Fibroblast of skin of right biceps (primary cell): ENCODE measurements at places on chromosomes 2 and 18.
A peak's percentile ranks its signal among the peaks of the same experiment; 100 is the strongest.

GRCh38 chr2:147122944-147123343 lies 721.9 kb upstream of the ACVR2A start:
- no peak for DNase-seq

DNA sequence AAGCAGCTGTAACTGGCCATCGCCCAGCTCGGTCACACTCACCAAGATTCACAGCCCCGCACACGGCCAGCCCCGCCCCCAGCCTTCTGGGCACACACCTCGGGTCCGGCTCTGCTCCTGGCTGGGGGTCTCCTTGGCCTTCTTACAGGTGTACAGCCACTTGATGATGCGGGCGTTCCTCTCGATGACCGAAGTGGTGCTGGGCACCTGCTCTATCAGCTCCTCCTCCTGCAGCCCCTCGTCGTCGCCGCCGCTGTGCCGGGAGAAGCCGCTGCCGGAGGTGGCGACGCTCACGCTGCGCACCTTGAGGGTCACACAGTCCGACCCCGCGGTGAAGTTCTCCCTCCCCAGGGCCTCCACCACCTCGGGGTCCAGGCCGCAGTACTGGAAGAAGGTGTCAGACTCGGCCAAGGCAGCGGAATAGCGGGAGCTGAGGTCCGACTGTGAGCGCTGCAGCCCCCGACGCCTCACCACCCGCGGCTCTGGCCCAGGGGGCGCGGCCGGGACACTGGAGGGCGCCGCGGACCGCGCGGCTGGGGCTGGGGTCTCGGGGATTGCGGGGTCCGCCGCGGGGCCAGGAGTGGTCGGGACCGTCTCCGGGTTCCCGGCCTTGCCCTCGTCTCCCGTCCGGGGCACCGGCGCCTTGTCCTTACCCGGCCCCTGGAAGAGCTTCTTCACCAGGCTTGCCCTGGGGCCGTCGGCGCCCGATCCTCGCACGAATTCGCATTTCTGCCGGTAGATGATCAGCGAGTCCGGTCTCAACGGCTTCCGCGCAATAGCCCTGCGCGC lies 769 bp downstream of the FAM110C start:
- no peak for DNase-seq

DNA sequence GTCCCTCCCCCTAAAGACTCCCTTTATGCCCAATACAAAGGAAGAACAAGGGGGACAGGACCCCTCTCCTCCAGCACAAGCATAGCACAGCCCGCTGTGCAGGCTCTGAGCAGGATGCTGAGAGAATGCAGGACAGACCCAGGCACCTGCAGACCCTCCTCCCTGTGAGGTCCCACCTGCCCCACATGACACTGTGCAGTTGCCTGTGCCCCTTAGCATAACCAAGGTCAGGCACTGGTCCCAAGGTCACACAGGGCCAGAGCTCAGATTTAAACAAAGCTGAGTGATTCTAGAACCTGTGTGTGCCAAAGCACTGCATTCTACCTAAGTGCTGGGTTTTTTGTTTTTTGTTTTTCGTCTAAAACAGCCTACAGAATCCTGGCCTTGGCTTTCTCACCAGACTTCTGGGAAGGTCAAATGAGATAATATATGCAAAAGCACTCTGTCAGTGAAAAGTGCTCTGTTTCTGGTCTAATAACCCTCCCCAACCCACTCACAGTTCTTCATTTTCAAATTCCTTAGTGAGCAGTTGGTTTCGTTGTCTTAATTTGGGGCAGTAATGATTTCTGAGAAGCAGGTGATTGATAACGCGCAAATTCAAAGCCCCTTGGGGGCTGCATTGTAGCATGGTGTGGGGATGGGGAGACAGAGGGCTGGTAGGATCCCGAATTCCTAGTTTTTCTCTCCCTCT lies 125.7 kb downstream of the KCTD1 start:
- DNase-seq: no peak

GRCh38 chr2:10028407-10028987 lies 14.9 kb upstream of the KLF11 start:
- no peak for DNase-seq

DNA sequence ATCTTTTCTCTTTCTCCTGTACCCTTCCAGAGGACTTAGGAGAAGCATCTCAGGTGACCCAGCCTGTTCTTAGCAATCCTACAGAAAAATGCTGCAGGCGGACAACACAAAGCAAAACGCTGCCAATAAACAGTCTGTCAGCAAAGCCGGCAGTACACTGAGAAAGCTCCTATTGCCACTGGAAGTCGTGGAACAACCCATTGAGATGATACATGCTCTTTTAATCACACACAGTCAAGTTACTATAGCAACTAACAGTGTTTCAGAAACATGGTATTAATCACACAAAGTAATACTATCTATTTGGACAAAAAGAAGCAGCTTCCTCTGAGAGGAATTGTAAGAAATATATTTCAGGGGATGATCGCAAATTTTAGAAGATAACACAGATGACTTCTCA lies 10.5 kb downstream of the CTLA4 start:
- peak; percentile 5 for DNase-seq
